Stimulated activated naive B cell treated with anti-CD40 and anti-IgM and Interleukin-4, amounts not matched to agents 10 μg/mL and 1 μg/mL and 100 μg/mL, for 72 hours (primary cell): ENCODE measurements at places on chromosomes 6 and 20.

- DNase-seq: no peak
Measured at GRCh38 chr20:50115041-50115512, 2.1 kb upstream of the UBE2V1 start.

- no peak for DNase-seq
Measured at GRCh38 chr6:161618831-161619454, 345.1 kb upstream of the AGPAT4 start.

GRCh38 chr6:36712816-36713215 lies 15.2 kb downstream of the RAB44 start:
- DNase-seq: no peak

DNA sequence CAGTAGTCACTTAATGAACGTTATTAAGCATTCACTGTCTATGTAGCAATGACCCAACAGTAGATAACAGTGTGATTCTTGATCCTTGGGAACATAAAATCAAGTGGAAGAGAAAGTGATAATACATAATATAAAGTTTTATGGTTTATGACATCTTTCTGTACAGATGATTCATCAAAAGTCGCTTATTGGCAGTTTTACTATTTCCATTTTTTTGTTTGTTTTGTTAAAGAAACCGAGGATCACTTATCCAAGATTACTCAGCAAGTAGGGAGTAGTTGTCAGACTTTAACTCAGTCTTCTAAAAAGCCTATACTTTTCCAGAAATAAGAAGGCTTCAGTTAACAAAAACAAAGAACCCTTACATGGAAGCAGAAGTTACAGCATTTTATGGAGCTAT lies 260.8 kb downstream of the ZFAND3 start:
- DNase-seq: no peak

- DNase-seq: no peak
Measured at GRCh38 chr20:19047040-19047950, 165.1 kb upstream of the SLC24A3 start.

- DNase-seq: no peak
Measured at GRCh38 chr6:63964366-63964765, 328.8 kb downstream of the PHF3 start.

DNA sequence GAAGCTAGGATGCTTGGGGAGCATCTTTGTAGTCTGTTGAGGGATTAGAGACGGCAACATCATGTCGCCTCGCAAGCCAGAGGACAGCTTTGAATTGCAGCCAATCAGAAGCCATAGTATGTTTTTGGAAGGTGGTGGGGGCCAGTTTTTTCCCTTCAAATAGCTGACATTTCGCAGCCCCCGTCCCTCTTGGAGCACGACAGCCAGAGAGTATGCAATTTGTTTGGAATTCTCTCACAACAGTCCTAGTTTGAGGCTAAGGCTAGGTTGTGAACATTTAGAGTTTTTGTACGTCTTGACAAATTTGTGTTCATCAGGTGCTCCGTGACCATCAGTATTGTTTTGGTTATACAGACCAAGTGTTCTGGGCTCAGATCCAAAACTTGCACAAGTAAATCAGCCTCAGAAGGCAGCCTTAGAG lies 83.3 kb downstream of the PLCB1 start:
- no peak for DNase-seq

DNA sequence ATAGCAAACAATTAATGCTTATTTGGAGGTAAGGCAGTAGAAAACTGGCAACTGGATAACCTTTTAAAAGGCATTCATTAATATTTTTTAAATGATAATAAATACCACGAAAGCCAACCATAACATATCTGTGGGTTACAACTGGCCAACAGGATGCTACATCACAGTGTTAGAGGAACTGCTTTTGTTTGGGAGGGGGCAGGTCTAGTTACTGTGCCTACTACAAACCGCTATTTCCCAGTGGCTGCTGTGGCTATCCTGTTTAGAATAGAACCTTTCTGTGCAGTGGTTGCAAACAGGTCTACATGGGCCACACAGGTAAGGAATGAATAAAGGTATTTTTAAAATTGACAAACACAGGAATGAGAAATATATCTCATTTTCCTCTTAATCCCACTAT lies 976 bp downstream of the PIGT start:
- no peak for DNase-seq

DNA sequence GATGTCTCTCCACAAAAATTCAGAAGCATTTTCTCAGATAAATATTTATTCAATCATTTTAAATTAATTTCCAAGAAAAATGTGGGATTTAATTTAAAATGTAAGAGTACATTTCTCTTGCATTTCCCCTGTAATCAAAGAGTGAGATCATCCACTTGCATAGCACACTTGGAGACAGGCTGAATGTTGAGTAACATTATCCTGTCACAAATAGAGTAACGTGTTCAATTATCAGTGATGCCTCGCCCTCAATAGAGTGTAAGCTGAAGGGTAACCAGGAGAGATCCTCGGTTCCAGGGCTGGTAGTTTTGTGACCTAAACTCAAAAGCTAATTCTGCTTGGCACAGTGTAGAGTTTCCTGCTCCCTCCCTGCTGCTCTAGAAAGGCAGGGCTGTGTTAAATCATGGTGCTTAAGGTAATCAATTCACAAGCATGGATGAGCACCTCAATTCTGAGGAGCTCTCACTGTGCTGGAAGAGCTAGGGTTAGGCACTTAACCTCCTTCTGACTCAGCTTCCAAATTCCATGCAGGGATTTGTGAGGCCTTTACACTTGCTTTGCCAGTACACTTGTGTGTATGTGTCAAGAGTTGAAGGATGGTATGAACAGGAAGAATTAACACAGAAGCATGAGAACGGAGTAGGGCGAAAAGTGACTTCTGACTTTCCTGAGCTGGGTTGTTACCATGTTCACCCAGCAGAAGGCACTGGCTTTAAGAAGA lies 56.6 kb downstream of the MMUT start:
- no peak for DNase-seq

DNA sequence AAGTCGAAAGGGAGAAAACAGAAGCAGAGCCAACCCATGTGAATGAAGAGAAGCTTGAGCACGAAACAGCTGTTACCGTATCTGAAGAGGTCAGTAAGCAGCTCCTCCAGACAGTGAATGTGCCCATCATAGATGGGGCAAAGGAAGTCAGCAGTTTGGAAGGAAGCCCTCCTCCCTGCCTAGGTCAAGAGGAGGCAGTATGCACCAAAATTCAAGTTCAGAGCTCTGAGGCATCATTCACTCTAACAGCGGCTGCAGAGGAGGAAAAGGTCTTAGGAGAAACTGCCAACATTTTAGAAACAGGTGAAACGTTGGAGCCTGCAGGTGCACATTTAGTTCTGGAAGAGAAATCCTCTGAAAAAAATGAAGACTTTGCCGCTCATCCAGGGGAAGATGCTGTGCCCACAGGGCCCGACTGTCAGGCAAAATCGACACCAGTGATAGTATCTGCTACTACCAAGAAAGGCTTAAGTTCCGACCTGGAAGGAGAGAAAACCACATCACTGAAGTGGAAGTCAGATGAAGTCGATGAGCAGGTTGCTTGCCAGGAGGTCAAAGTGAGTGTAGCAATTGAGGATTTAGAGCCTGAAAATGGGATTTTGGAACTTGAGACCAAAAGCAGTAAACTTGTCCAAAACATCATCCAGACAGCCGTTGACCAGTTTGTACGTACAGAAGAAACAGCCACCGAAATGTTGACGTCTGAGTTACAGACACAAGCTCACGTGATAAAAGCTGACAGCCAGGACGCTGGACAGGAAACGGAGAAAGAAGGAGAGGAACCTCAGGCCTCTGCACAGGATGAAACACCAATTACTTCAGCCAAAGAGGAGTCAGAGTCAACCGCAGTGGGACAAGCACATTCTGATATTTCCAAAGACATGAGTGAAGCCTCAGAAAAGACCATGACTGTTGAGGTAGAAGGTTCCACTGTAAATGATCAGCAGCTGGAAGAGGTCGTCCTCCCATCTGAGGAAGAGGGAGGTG lies 38.7 kb downstream of the ZBTB2 start:
- no peak for DNase-seq

DNA sequence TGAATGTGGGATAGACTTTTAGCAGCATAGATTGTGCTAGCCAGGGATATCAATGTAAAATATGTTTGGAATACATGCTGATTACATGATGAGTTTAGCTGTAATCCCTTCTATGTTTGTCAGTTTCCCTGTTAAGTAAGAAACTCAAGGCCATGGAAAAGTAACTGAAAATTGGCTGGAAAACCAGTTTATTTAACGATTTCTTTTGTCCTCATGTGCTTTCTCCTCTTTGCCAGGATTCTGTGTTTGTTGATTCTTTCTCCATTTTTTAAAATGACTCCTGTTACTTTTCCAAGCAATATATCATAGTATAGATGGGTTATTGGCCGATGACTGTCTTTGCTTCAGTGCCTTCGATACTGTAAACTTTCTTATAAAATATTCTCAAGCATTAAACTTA lies 87.5 kb downstream of the SAMD5 start:
- DNase-seq: no peak

DNA sequence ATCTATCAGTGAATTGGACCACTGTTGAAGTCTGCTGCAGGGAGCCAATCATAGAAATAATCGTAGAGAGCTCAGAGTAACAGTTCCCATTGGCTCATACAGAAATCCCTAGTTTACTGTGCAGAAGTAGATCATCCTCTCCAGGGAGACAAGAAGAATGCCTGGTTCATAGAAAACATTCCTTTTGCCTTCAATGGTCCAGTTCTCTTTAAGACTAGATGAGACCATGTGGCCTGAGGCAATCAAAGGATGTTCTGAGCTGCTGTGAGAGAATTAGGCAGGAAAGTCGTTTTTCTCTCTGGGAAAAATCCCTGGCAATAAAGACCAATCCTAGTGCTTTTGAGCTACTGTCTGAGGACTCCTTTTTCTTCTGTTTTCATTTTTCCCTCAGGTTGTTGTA lies 208.4 kb downstream of the CENPW start:
- DNase-seq: no peak

- DNase-seq: no peak
Measured at GRCh38 chr6:131997429-131998153, 46.4 kb upstream of the CCN2 start.

GRCh38 chr6:39076623-39077535 lies 28.3 kb downstream of the GLP1R start:
- DNase-seq: no peak

DNA sequence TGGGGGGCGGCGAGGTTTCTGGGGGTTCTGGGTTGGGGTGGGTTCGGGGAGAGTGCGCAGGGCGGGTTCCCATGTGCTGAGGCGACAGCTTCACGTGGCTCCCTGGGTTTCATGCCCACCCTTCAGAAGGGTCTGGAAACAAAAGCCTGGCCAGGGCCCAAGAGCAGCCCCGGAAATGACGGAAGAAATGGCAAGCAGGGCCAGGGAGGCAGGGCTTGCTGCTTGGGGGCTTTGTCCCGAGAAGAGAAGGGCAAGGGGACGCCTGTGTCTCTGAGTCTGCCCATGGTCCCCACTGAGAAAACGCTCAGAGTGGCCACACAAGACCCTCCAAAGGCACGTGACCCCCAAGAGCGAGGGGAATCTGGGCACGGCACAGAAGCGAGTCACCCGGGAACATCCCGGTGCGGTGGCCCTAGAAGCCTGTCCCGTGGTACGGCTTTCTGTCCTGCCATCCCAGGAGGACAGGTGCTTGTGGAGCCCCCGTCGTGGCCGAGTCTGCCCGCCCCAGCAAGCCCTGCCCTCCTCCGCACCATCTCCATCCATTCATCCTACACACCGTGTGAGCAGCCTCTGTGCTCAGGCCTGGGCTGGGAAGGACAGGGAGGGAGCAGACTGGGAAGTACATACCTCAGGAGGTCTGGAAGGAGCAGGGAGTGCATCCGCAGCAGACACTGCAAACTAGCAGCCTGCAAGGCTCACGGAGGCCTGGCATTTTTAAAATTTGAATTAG lies 9.0 kb downstream of the NPEPL1 start:
- no peak for DNase-seq

GRCh38 chr20:47749339-47749738 lies 35.9 kb downstream of the SULF2 start:
- DNase-seq: no peak

DNA sequence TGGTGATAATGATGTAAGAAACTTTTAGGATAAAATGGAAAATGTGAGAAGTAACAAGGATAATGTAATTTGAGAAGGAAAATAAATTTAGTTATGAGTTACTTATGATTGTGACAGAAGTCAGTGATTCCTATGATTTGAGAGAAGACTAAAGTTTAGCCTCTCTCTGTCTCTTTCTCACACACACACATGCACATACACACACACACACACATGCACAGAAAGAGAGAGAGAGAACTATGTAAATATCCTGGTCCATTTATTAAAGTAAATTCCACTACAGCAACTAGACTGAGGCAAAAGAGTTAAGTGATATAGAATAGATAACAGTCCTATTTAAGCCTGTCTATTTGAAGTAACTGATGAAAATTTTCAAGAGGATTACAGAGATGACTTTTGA lies 375.2 kb downstream of the CD109 start:
- no peak for DNase-seq

- no peak for DNase-seq
Measured at GRCh38 chr20:46937157-46937523, 42.5 kb downstream of the EYA2 start.

DNA sequence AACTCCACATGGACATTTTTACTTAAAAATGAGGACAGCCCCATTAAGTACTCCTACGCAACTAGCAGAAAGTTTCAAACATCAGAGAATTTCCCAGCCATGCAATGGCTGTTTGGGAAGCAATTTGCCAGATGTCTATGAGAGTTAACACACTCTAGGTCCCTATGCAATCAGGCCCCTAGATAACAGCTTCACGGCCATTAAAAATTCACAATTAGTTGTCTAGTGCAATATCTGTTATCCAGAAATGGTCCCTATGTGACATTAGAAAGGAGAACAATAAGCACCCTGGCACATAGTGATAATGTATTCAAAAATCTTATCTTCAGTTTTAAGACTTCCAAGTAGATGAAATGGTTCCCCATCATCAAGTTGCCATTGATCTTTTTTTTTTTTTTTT lies 174.3 kb upstream of the NRSN1 start:
- DNase-seq: no peak

DNA sequence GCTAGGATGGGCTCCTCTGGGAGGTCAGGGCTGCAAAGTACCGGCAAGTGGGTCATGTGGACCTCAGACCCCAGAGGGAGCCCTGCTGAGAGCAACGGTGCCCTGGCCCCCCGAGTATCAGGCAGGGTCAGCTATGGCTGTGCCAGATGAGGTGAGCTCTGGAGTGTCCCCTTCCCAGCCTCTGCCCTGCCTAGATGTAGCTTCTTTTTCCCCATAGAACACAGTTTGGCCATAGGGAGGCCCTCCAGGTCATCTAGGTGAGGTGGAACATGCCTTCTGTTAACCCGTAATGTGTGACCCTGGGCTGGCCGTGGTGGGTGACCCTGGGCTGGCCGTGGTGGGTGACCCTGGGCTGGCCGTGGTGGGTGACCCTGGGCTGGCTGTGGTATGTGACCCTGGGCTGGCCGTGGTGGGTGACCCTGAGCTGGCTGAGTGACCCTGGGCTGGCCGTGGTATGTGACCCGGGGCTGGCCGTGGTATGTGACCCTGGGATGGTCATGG lies 21.2 kb upstream of the PCMTD2 start:
- no peak for DNase-seq

DNA sequence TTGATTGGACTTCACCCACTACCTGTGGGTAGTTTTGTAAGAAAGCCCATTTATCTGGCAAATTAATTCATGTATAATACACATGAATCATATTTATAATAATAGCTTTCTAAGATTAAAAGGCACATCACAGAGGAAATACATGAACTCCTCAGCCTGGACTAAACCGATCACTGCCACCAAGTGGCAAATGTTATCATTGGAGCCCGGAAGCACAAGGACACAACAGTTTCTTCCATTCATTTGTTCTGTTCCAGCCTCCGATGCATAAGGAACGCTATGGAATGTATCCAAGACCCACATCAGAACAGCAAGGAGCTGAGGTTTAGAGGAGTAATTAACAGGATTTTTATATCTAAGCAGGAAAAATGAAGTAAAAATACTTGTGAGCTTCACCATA lies 13.9 kb upstream of the IPCEF1 start:
- DNase-seq: no peak
